ENCODE measurements at places on chromosomes 16 and 17.

DNA sequence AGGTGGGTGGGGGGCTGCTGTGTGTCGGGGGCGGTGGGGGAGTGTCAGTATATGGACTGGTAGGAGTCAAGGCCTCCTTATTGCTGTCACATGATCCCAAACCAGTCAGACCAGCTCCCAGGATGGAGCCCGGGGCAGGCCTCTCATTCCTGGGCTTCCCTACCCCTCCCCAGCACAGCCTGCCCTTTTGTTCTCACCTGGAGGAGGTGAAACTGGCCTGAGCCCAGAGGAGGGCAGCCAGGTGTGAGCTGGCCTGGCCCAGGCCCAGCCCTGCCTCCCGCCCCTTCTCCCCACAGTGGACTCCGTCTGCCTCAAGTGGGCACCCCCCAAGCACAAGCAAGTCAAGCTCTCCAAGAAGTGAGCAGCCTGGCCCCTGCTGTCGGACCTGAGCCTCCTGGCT lies 4.6 kb downstream of the PRSS8 start:
- DNase-seq: no peak

DNA sequence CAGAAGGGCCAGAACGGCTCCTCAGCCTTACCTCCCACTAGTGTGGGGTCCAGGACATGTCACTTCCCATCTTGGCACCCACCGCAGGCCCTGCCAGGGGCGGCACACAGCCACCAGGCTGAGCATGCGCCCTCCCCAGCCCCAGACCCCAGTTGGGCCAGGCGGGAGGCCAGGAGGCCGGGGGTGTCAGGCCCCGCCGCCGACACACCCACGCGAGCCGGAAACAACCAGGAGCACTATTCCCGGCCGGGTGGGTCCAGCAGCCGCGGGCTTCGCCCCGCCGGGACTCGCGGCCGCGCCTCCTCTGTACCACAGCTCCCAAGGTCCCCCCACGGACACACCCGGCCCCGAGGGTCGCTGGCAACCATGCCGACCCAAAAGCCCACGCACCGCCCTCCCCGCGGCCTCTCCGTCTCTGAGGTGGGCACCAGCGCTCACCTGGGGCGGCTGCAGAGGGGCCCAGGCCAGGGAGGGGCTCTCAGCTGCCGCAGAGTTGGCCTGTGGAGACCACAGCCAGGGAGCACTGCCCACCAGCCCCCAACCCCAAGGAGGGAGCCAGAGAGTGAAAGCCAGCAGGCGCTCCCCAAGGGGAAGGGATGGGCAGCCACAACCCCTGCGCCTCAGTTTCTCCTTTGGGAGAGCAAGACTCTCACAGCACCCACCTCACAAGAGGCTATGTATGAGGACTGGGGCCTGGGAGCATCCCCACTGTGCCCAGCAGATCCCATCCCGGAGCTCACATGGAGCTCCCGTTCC lies 18.0 kb downstream of the B9D1 start:
- DNase-seq: no peak

- DNase-seq: no peak
Measured at GRCh38 chr17:45042346-45043120, 8.9 kb downstream of the DCAKD start.

GRCh38 chr16:83899272-83899897 lies 470 bp downstream of the MLYCD start:
- DNase-seq: no peak

DNA sequence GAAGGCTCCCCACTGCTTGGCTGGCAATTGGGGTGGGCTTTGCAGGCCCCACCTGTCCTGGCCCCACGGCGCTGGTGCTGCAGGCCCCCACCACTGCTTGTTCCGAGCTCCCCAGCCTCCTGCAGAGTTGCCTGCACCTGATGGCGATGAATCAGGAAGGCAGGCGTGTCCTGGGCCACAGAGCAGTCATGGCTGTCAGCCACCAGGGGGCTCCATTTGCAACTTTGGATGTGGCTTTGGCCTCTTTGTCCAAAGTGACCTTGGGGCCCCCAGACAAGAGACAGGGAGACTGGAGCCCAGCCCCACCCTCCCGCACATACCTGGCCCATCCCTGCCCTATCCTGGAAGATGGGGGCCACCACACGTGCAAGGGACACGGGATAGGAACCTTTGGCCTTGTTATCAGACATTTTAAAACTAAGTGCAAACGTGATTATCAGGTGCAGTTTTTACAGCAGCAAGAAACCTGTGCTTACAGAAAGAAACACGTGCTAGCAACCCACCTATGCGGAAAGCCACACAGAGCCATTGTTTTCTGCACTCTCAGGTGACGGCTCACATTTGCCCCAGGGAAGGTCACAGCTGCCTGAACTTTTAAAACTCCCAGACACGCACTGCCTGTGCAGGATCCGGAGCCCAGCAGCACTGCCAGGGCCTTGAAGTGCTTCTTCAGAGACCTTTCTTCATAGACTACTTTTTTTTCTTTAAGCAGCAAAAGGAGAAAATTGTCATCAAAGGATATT lies at the start of gene DNASE1:
Gene DNASE1 (plus strand): TSS at position 443 of the 743 bp plus-strand sequence. CDS start 683 bp downstream, outside the sequence.
- no peak for DNase-seq

All from cortex of kidney (tissue), 1 donor.